ENCODE measurements at places on chromosomes 2 and 18. TPM values are rescaled to one million over a fixed set of nuclear protein-coding genes. Genes with fewer than 3 reads are reported as not detected.

GRCh38 chr2:102893870-102894269 is 132.0 kb downstream of the TMEM182 start:
- no peak for DNase-seq

DNA sequence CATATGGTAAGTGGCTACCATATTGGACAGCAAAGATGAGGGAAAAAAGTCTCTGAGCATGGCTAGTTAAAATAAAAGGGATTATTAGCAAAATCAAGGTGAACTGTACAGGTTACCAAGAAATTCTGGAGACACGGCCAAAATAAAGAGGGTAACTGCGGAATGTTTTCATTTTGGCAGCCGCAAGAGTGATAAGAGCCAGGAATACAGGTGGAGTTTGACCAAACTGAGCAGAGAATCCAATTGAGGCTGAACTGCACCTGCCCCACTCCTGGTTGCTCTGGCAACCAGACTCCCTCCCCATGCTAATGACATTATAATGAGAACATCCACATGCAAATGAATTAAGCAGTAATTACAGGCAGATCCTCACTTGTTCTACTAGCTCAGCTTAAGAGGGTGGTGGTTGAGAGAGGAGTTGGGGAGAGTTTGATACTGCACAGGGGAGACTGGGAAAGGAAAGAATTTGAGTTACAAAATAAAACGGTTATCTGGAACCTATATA is 18.8 kb upstream of the EPHA4 start:
- DNase-seq: no peak

DNA sequence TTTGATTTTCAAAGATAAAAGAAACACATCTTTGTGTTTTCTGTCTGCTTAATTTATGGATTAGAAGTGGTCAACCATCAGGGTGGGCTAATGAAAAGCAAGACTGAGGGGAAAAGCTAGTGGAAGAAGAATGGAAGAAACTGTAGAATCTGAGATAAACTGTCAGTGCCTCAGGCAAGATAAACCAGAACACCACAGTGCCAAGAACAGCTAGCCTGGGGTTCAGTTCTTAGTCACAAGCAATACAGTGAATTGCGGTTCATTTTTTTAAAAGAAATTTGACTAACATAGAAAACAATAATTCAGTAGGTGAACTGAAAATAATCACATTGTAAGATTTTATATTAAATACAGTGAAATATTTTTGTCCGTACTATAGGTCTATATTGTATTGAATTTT is 22.0 kb upstream of the LNPK start:
- DNase-seq: no peak

The CYTIP gene
- not detected for total RNA-seq

The ITPRIPL1 gene
- total RNA-seq: not detected

DNA sequence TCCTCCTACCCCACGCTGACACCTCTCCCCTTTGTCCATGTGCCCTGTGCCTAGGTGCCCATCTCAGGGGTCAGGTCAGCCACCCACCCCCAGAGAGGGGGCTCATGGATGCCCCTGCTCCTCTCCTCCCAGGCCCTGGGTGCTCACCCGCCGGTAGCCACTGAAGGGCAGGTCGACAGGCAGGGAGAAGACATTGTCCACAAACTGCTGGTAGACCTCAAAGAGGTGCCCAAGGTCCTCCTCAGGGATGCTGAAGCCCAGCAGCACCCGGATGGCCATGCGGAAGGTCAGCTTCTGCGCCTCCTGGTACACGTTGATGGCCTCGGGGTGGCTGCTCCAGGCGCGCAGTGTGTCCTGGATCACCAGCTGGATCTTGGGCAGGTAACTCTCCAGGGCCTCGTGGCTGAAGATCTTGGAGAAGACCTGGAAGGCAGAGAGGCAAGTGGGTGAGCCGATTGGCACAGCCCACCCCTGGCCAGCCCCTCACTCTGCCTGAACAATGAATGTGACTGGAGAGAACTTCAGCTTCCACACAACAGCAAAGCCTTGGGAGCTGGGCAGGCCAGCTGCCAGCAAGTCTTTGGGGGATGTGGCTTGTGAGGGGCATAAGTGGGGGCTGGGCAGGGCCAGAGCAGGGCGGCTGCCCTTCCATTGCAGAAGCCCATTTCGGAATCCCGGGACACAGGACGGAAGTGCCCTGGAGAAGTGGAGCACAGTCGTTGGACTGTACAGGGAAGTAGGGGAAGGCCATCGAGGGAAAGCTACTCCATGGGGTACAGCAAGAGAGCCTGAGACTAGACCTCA is 12.5 kb downstream of the CYP26B1 start:
- no peak for DNase-seq

The LYG2 gene
- not detected for total RNA-seq

- DNase-seq: no peak
Observed at GRCh38 chr2:168895771-168896170, 5.3 kb upstream of the G6PC2 start.

DNA sequence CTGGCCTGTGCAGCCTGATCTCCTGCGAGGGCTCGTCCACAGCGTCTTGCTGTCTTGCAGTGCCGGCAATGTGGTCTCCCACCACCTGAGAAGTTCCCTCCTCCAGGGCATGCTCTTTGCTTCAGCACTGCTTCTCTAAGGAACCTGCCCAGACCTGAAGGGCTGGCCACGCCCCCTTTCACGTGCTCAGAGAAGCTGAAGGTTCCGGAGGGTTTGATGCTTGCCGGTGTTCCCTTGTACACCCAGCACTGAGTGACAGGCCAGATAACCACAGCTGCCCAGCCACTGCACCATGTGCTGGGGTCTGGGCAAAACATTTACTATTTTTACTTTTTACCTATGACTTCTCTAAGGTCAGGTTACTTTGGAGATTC is 1.7 kb upstream of the POLR2D start:
- DNase-seq: peak; percentile 45

- DNase-seq: no peak
Observed at GRCh38 chr18:31424383-31424988, 23.1 kb upstream of the DSG3 start.

The IL18R1 gene
- 3.4 TPM for total RNA-seq

GRCh38 chr18:62933261-62933887 is 218.0 kb downstream of the PHLPP1 start:
- no peak for DNase-seq

The B3GNT7 gene
- total RNA-seq: 14.0 TPM

GRCh38 chr18:24427484-24427883 is 1.0 kb downstream of the IMPACT start:
- DNase-seq: no peak

The IL1RN gene
- total RNA-seq: 5.0 TPM

DNA sequence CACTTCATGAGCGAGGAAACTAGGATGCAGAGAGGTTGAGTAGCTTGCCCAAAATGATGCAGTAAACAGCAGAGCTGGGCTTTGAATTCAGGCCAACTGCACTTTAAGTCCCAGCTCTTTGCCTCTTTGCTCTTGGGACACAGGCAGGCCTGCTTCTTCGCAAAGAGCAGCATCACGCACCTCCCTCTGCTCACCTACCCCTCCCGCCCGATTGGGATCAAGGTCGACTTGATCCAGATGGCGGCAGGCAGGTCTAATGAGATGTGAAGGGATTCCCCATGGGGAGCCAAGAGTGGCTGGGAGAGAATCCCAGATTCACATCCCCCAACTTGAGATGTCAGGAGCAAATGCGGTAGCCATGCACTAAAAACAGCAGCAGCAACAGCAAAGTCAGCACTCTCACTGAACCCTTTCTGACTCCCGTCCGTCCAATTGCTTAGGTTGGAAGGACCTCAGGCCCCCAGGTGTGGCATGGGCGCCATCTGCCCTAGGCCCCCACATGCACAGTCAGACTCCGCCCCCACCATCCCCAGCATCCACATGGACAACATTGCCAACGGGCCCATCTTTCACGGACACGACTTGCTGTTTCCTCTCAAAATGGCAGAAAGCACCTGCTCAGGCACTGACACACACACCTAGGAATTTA is 84.3 kb upstream of the MAP4K4 start:
- no peak for DNase-seq

DNA sequence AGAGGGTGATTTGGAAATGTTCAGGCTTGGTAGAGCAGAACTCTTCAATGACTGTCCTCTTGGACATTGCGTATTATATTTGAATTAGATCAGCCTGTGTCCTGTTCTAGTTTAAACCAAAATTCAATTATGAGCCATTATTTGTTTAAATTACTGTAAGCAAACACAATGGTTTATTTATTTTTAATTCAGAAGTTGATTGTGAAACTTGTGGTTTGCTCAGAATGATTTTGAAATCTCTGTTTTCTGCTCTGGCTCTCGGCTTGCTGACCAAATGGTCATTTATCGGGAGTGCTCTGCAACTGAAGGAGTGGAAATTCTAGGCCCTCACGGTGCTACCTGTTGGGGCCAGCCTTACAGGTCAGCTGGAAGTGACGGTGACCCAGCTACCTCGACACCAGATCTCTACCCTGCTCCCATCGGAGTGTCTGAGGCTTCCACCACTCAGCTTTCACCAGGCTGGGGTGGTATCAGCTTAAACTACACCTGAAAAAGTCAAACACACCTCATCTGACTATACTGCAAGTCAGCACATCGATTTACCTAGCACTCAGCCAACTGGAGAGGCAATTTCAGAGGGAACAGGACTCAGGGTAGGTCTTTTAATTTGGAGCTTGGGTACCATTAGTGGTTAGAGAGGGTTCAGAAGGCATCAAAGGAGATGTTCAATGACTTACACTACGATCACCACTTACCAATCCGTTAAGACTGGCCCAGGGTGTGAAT is 36.8 kb upstream of the GPD2 start:
- peak; percentile 16 for DNase-seq

- DNase-seq: no peak
Observed at GRCh38 chr2:238843476-238843875, 4.4 kb upstream of the TWIST2 start.

GRCh38 chr2:158745067-158745865 is 49.9 kb upstream of the DAPL1 start:
- peak; percentile 35 for DNase-seq

- DNase-seq: no peak
Observed at GRCh38 chr2:212921061-212921460, 230.4 kb downstream of the IKZF2 start.

The ANTXR1 gene
- total RNA-seq: 36.1 TPM

GRCh38 chr18:50947899-50948298 is 19.9 kb upstream of the ELAC1 start:
- DNase-seq: no peak

The MPP4 gene
- not detected for total RNA-seq

The SLC4A5 gene
- total RNA-seq: 1.2 TPM

DNA sequence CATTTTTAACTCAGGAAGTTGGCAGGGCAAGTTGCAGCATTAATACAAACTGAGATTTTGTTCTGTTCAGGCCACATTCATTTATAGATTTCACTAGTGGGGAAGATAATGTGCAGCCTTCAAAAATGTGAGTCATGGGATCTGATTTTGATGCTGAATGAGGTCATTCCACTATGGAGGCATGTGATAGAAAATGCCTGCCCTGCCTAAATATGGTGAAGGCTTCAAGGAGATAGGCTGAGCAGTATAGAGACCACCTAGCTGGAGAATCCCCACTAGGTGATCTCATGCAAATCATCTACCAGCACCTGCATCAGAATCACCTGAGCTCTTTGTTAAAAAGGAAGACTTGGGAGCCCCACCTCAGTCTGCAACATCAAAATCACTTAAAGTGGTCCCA is 43.7 kb downstream of the PAX3 start:
- DNase-seq: no peak

The ADRA2B gene
- 0.55 TPM for total RNA-seq

DNA sequence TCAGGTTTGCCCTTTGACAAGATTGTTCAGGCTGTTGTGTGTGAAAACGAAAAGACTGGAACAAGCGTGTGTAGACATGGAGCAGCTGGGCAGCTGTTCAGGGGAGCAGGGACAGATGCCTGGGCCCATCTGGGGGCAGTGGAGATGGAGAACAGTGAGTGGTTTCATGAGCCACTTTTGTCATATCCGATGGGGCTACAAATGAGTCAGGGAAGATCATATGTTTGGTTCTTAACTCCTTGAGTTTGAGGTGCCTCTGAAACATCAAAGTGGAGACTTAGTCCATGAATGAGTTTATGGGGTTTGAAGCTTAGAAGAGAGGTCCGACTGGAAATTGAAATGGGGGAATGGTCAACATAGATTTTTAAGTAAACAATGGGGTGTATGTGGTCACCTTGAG is 9.3 kb upstream of the PLB1 start:
- DNase-seq: no peak

DNA sequence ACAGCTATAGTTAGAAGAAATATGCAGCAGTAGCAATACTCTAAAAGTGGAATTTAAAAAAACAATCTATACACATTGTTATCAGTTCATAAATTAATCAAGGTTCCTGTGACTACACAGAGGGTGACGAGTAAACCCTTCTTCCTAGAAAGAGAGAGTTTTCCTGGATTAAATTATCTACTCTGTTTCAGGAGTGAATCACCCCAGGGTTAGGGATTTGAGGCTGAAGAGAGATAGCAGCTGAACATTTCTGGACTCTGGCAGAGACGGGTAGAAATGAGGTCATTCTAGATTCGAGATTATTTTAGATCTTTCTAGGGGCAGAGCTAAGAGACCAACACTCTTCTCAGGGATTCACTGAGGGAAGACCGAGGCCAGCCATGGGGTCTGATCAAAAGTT is 38.8 kb upstream of the PMAIP1 start:
- no peak for DNase-seq

The OTOF gene
- not detected for total RNA-seq

- no peak for DNase-seq
Observed at GRCh38 chr2:63701406-63701805, 112.6 kb downstream of the MDH1 start.

- no peak for DNase-seq
Observed at GRCh38 chr2:237149425-237149824, 63.7 kb downstream of the COPS8 start.

GRCh38 chr2:118046634-118047210 is 32.9 kb upstream of the CCDC93 start:
- DNase-seq: peak; percentile 62

The TMEM247 gene
- not detected for total RNA-seq

The CD8B gene
- not detected for total RNA-seq

Measured in PC-9 (cell line).